ENCODE measurements at places on chromosomes 5 and 9.

GRCh38 chr5:62306323-62306895 is 403 bp downstream of the KIF2A start:
- DNase-seq, result no peak

- no peak for DNase-seq
Observed at GRCh38 chr5:142032747-142033631, 20.2 kb upstream of the GNPDA1 start.

GRCh38 chr5:139177809-139178588 is 20.2 kb downstream of the SIL1 start:
- no peak for DNase-seq

DNA sequence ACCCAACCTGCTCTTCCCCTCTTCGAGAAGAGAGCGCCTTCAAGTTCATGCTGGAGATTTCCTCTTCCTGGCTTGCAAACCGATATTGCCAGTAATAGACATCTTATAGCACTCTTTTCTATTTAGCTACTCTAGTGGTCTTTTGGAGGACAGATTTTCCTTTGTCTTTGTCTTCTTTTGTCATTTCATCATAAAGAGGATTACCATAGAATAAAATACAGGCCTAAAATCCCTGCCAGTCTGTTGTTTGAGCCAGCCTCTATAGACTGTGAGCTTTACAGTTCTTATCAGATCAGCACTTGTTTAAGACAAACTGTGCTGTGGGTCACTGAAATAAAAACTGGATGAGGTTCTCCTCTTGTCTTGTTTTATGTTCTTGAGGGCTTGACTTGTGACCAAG is 802.8 kb downstream of the NR2F1-AS1 start:
- DNase-seq, result no peak

DNA sequence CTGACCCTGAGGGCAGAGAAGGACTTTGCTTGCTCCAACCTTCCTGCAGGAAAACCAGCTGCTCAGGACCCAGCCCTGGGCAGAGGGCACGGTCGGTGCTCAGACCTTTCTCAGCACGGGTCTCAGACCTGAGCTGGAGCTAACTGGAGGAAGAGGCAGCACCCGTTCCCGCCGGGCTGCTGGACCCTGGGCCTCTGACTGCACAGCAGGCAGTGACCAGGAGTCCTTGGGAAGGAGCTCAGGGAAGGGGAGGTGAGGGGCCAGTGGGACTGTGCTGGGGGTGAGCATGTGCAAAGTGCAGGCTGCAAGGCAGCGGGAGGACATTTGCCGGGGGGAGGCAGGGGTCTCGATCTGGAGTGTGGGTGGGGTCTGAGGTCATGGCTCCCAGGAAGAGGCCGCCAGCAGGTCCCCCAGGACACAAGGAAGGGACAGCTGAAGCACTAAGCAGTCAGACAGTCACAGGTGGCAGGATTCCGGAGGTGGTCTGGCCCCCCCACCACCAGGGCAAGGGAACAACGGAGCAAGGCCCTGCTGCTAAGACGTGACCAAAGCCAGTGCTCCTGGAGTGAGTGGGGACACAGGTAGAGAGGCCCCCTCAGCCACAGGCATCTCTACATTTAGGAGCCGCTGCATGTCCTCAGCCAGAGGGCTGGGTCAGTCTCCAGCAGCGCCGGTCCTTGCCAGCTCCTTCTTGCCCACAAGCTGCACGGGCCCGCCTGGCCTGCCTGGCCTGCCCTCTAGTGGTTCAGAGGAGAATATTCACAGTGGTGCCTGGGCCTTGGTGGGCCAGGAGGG is 4.8 kb upstream of the DPM2 start:
- DNase-seq, result no peak

GRCh38 chr5:43601454-43602260 is 1.3 kb upstream of the NNT start:
- DNase-seq, result no peak

GRCh38 chr9:78781681-78782080 is 484.8 kb downstream of the PSAT1 start:
- no peak for DNase-seq

DNA sequence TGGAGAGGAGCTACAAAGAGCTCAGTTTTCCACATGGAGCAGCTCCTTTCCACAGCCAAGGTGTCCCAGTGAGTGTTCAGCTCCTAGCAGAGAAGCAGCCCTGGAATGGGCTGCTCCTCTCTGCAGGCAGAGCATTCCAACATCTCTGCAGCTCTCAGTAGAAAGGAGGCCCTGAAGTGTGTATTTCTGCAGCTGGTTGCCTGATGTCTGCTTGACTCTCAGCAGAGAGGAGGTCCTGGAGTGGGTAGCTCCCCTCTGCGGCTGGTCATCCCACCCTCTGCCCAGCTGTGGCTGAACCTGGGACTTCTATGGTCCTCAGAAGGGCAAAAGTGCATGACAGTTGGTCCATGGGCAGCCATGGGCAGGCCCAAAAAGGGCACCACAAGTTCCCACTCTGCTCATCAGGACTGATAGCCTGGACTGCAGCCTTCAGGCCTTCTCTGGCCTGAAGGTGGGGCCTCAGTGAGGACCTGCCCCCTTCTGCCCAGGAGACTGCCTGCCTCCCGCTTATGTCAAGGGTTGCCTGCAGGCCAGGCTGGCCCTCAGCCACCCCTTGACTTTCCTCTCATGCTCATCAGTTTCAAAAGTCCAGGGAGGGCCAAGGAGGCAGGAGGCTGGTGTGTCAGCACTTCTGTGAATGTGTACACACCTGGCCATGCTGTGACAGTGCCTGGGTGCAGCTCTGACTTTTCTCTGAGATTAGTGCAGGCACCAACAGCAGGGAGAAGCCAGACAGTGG is 605.9 kb upstream of the FAM174A start:
- DNase-seq, result no peak

DNA sequence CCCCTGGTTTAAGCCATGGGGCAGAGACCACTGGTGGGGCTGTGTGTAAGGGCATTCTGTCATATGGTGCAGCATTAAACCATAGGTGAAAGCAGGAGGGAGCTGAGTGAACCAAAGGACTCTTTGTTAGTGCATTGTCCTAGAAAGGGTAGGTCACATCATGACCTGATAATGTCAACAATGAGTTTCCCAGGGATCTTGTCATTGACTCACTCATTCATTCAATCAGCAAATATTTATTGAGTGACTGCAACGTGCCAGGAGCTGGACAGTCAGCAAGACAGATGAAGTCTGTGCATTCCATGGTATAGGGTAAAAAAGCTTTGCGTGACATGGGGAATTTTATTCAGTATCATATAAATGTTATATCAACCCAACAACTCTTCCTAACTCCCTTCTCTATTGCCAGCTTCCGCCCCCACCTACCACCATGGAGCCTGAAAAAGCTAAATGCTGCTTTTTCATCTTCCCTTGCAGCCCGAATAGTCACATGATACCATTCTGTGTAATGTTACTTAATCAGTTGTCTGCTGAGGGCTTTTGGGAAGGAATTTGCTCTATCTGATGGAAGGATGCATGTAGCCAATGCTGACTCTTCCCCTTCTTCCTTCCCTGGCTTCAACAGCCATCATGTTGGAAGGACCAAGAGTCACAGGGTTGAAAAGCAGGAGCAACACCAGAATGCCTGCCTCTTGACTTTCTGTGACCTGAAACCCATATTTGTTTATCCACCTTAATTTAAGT is 11.5 kb upstream of the OTULINL start:
- DNase-seq, result no peak

GRCh38 chr9:112174222-112174964 is 704 bp downstream of the SUSD1 start:
- DNase-seq, result no peak

DNA sequence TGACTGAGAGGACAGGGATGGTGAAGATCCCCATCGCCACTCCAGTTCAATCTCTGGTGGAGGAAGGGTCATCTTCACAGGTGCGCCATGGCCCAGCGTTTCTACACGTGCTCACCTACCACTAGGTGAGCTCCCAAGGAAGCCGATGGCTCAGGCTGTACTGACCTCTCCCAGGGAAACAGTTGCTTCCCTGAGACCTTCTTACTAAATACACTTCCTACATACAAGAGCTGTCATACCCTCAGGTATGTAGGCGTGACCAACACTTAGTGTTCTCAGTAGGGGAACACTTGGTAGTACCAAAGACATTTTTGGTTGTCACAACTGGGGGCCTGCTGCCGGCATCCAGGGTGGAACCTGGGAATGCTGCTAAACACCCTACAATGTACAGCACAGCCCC is 75.2 kb downstream of the TENT4A start:
- DNase-seq, result no peak

DNA sequence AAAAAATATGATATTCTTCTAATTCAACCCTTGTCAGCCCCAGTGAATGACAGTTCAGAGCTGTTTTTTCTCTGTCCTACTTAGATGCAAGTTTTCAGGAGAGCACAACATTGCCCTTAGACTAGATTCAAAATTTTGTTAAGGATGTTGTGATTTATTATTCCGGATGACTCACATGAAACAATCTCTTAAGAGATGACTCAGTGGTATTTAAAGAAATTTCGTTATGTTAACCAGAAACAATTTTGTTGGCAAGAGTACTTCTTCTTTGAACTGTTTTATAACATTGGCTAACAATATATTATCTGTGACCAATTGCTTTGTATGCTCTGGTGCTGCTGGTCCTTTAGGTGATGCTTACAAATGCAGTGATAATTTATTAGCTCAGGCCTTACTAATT is 132.0 kb downstream of the IZUMO3 start:
- DNase-seq, result no peak

- no peak for DNase-seq
Observed at GRCh38 chr9:21993893-21994555, at the start of gene CDKN2A. TSS of gene CDKN2A (minus strand) at chr9:21994392.

GRCh38 chr5:173341961-173342430 is 13.8 kb upstream of the STC2 start:
- DNase-seq, result no peak

- DNase-seq, result no peak
Observed at GRCh38 chr5:31827867-31828266, 188.9 kb downstream of the PDZD2 start.

GRCh38 chr5:57447658-57448057 is 35.0 kb downstream of the ACTBL2 start:
- DNase-seq, result no peak

GRCh38 chr5:149869411-149869821 is 75.2 kb downstream of the PDE6A start:
- no peak for DNase-seq

- no peak for DNase-seq
Observed at GRCh38 chr5:138354387-138354786, 1.9 kb downstream of the KDM3B start.

- DNase-seq, result no peak
Observed at GRCh38 chr5:145838276-145838675, 3.1 kb upstream of the PRELID2 start.

DNA sequence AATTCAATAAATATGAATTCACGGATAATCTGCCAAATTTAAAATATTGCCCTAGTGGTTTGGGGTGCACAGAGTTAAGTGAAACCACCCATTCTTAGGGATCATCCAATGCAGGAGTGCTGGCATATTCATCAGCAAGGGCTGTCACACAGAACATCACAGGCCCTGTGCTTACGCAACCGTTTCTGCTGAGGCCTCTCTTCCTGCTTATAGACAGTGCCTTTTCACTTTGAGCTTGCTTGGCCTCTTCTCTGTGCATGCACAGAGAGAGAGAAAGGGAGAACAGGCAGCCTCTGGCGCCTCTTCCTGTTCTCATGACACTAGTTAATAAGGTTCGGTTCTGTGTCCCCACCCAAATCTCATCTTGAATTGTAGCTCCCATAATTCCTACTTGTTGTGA is 366.3 kb downstream of the ICE1 start:
- DNase-seq, result no peak

GRCh38 chr9:12776513-12777055 is 1.8 kb downstream of the LURAP1L start:
- DNase-seq, result no peak

DNA sequence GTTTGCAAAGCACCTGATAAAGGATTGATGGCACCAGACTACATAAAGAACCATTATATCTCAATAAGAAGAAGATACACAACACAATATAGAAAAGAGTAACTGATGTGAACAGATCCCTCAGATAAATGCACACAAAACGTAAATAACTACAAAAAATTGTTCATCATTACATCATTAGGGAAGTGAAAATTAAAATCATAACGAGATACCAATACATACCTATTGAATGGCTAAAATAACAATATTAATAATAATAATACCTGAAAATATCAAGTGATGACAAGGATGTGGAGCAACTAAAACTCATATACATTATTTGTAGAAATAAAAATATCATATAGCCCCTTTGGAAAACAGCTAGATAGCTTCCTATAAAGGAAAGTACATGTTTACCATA is 469.5 kb downstream of the DMRTA1 start:
- no peak for DNase-seq

DNA sequence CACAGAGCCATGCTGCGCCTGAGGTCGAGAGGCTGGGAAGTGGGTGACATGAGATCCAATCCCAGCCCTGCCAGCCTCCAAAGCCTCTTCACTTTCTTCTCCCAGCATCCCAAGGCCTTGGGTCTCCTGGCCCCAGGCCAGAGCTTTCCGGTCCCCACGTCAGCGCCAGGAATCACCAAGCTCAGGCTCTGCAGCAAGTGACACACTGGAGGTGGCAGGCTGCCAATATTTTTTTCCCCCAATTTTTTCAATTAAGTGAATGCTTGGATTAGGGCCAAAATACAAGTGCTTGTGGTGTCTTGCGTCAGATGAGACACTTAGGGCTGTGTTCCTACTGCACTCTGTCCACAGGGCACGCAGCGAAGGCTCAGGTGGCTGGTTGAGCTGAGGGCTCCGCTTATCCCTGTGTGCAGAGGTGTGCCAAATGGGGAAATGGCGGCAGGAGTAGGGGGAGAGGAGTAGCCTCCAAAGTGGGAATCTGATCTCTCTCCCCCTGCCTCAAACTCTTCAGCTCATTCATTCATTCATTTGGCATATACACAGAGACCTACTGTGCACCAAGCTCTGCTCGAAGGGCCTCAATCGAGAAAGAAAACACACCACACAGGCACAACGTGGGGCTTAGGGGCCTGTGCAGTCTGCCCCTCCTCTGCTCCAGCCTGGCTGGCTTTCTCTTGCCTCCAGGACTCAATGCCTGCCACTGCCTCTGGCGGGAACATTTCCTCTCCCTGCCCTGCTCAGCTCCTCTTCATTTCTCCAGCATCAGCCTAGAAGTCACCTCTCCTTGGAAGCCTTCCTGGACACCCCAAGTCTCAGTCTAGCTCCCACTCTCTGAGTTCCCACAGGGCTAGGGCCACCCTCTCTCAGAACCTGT is 16.6 kb downstream of the SH3PXD2B start:
- no peak for DNase-seq

- DNase-seq, result no peak
Observed at GRCh38 chr9:111158363-111158762, 120.1 kb upstream of the LPAR1 start.

DNA sequence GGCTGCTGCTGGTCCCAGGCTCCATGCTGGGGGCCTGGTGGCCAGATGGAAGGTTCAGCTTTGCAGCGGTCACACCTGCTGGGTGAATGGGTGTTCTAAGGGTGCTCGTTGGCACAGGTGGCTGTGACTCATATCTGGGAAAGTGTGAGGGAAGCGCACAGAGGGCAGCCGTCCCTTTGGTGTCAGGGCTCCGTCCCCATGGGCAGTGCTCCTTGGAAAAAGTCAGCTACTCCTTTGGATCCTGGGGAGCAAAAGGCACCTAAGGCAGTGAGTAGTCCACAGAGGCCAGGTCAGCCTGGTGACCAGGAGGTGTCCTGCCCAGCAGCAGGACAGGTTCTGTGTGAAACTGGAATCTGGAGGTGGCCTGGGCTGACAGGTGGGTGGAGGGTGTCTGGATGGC is 18.4 kb upstream of the GBGT1 start:
- DNase-seq, result no peak

GRCh38 chr9:1747417-1747967 is 267.7 kb upstream of the SMARCA2 start:
- no peak for DNase-seq

- no peak for DNase-seq
Observed at GRCh38 chr9:34459941-34460340, 1.3 kb downstream of the DNAI1 start.
